Suprapubic skin (tissue), 4 donors: ENCODE measurements at places on chromosomes 2 and 18. TPM values are rescaled to one million over a fixed set of nuclear protein-coding genes. Genes with fewer than 3 reads are reported as not detected.

Gene TNFAIP6
- not detected for total RNA-seq

DNA sequence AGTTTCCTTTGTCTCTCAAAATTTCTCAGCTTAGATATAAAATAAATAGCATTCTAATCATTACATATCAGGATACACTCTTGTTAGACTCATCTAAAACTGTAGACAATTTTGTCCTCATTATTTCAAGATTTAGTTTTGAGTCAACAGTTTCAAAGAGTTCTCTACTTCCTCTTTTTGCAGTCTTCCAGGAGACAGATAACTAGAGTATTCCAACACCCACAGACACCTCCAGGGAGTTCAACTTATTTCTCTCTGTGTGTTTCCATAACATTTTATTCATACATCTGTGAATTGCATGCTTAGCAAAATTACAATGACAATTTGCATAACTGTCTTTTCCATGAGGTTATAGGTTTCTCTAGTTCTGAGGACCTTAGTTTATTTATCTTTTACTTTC is 166.6 kb upstream of the HNMT start:
- H3K27me3 ChIP-seq: no peaks in the 10 kb centered on the region
- H3K27ac ChIP-seq: no peak overlapping the region
- H3K4me1 ChIP-seq: no peaks in the 10 kb centered on the region
- H3K4me3 ChIP-seq: no peak overlapping the region
- DNase-seq: no peak
- H3K36me3 ChIP-seq: no peaks in the 10 kb centered on the region

Gene SPATA3
- not detected for total RNA-seq

- no peak overlapping the region for H3K4me3 ChIP-seq
- no peak for DNase-seq
Measured at GRCh38 chr2:212726403-212726802, 187.8 kb upstream of the ERBB4 start.

- no peaks in the 10 kb centered on the region for H3K27me3 ChIP-seq
- no peaks in the 10 kb centered on the region for H3K36me3 ChIP-seq
- H3K4me1 ChIP-seq: no peaks in the 10 kb centered on the region
- H3K27ac ChIP-seq: no peak overlapping the region
Measured at GRCh38 chr18:36476433-36476832, 178.9 kb downstream of the FHOD3 start.

GRCh38 chr18:58570360-58571064 is 58.4 kb downstream of the ALPK2 start:
- peak overlapping the region; percentile 34 for H3K27ac ChIP-seq
- H3K4me1 ChIP-seq: peaks cover 20% of the 10 kb centered on the region
- H3K4me3 ChIP-seq: no peak overlapping the region
- no peaks in the 10 kb centered on the region for H3K36me3 ChIP-seq
- no peaks in the 10 kb centered on the region for H3K27me3 ChIP-seq

Gene SGPP2
- 49.9 TPM for total RNA-seq

GRCh38 chr18:22831441-22831904 is 101.7 kb upstream of the RBBP8 start:
- H3K4me3 ChIP-seq: no peak overlapping the region
- no peaks in the 10 kb centered on the region for H3K36me3 ChIP-seq
- DNase-seq: no peak
- no peak overlapping the region for H3K27ac ChIP-seq
- H3K27me3 ChIP-seq: no peaks in the 10 kb centered on the region

Gene CFAP65
- total RNA-seq: not detected

DNA sequence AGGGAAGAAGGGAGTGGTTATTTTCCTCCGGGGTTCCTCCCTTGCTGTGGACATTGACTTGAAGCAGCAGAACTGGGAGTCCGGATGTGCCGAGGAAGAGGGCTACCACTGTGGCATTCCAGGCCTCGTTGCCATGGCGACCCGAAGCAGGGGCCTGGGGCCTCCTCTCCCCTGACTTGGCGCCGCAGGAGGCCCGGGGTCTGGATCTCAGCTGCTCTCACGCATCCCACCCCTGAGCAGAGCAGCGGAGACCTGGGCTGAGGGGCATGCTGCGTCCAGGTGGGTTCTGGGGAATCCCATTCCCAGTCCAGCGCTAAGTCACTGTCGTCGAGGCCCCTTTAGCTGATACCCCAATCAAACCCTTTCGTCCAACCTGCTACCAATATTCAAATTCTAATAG is 100.2 kb downstream of the BCL11A start:
- H3K36me3 ChIP-seq: no peaks in the 10 kb centered on the region
- H3K4me1 ChIP-seq: no peaks in the 10 kb centered on the region
- H3K4me3 ChIP-seq: no peak overlapping the region
- no peak overlapping the region for H3K27ac ChIP-seq
- H3K27me3 ChIP-seq: no peaks in the 10 kb centered on the region

GRCh38 chr18:7856733-7857132 is 289.6 kb downstream of the PTPRM start:
- H3K4me3 ChIP-seq: no peak overlapping the region
- no peak overlapping the region for H3K27ac ChIP-seq
- H3K27me3 ChIP-seq: no peaks in the 10 kb centered on the region
- peaks cover 3% of the 10 kb centered on the region for H3K4me1 ChIP-seq
- DNase-seq: no peak
- no peaks in the 10 kb centered on the region for H3K36me3 ChIP-seq

DNA sequence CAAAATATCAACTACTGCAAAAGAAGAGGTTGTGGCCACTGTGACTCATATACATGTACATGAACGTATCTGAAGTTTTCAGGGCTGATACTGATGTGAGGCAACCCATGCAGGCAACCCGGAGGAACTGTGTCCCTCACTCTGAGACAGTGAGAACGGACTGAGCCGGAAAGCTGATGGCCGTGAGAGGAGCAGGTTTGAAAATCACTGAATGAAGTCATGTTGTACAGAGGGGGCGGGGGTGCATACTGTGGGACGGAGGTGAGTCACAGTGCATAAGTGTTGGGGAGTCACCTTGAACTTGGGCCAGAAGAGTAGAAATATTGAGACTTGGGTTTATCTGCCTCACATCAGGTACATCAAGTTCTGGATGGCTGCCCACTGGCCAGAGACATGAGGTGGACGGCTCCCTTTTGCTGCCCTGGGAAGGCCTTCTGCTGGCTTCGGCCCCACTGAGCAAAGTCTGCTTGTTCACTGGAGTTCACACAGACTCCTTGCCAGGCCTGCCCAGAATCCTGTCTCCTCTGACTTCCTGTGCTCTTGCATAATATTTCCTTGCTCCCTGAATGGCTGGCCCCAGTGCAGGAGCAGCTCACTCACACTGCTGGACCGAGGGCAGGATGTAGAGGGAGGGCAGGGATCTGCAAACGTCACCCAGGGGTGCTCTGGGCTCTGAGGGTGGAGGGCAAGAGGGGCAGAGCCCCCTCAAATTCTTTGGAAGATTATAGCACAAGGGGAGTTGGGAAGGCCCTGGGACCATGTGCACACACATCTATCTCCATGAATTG is 18.1 kb downstream of the EPAS1 start:
- H3K36me3 ChIP-seq: no peaks in the 10 kb centered on the region
- no peaks in the 10 kb centered on the region for H3K27me3 ChIP-seq
- no peak overlapping the region for H3K4me3 ChIP-seq
- peak overlapping the region; percentile 77 for H3K27ac ChIP-seq

Gene EMILIN2
- 6.0 TPM for total RNA-seq
